ENCODE measurements at places on chromosomes 1 and 21.

DNA sequence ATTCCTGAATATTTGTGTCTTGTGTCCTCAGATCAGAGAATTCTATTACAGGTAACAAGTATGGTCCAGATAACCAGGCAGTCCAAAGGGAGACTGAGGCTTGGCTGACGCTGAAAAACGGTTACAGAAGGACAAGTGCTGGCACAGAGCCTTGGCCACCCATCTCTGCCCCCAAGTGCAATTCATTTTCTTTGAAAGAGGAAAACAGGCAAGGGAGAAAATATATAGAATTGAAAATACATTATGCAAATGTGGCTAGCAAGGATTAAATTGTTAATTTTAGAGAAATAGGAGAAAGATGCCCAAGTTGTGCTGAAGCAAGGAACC is 1.2 kb downstream of the SORT1 start:
- no peak for DNase-seq

DNA sequence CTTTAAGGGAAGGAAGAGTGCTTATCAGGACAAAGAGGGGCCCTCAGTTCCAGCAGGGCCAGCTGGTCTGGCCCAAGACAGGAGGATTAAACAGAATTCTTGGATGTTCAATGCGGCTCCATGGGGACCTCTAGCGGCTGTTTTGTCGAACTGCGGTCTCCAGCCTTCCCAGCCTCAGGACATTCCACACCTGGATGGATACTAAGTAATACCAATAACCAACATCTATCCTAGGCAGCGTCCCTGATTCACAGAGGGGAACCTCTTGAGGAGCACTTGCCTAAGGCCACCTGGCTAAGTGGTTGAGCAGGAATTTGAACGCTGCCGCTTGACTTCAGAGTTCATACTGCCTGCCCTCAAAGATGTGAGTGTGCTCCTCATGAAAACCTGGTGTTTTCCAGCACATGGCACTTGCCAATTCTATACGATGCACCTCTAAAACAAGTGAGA is 15.5 kb upstream of the CD247 start:
- peak; percentile 9 for DNase-seq

DNA sequence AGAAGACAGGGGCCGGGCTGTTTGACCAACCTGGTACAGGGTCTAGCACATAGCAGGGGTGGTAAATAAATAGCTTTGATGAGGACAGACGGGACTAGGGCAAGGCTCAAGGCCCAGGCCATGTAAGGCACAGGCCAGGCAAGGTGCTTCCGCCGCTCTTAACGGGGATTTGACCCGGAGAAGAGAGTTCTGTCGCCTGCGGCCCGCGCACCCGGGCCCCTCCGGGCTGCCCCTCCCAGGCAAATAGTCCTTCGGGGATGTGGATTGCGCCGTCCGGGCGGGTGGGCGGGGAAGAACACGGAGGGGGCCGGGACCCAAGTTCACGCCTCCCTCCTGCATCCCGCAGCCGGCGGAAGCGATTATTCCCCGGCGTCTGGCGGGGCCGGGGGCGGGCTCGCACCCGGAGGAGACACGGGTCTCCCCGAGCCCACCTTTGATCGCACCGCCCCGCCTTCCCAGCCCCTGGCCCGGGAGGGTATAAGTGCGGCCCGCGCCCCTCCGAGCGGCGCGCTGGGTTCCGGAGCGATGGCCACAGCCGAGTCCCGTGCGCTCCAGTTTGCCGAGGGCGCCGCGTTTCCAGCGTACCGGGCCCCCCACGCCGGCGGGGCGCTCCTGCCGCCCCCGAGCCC is at the start of gene MIXL1:
Gene MIXL1 (plus strand): TSS at position 508 of the 629 bp plus-strand sequence. CDS start 18 bp downstream, at position 526.
- DNase-seq: no peak

DNA sequence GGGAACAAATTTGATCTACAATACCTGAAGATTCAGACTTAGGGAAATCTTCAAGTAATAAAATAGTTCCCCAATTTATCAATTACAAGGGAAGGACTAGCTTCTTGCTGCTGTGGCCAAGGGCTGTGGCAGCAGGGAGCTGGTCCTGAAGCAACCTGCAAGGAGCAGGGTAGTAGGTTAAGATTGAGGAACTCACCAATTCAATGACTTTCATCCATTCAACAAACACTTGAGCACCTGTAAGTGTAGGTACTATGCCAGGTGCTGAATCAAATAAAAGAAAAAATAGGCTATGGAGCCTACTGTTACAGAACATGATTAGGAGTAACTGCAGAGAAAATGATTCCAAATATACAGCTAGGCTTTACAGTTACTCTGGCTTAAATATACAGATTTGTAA is 64.2 kb upstream of the RBM34 start:
- no peak for DNase-seq

DNA sequence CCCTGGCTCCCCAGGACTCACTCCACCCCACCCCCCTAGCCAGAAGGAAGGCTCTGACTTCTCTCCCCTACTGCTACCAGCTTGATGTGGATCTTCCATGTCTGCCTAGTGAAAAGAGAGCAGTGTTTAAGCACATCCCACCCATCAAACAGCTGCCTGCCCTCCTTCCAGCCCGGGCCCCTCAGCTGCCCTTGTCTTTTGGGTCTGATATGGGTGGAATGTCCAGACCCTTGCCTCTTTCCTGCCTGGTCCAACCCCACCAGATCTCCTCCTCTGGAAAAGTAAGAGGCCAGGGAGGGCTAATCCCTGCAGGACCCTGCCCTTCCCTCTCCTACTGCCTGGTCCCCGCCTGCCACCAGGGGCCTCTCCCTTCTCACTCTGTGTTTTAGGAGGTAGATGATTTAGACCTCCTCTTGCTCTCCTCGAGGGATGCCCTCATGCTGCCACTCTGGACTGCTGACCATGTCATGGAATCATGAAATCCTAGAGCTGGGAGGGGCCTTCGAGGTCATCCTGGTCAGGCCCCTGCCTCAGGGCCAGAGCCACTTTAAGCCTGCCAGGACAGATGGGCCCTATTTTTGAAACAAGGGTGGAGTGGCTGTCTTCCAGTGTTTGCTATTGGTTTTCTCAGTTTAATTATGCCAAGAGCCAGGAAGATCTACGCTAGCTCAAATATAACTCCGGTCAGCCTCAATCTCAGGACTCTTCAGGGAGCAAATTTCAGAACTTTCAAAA is 15.8 kb upstream of the HSPG2 start:
- DNase-seq: no peak

DNA sequence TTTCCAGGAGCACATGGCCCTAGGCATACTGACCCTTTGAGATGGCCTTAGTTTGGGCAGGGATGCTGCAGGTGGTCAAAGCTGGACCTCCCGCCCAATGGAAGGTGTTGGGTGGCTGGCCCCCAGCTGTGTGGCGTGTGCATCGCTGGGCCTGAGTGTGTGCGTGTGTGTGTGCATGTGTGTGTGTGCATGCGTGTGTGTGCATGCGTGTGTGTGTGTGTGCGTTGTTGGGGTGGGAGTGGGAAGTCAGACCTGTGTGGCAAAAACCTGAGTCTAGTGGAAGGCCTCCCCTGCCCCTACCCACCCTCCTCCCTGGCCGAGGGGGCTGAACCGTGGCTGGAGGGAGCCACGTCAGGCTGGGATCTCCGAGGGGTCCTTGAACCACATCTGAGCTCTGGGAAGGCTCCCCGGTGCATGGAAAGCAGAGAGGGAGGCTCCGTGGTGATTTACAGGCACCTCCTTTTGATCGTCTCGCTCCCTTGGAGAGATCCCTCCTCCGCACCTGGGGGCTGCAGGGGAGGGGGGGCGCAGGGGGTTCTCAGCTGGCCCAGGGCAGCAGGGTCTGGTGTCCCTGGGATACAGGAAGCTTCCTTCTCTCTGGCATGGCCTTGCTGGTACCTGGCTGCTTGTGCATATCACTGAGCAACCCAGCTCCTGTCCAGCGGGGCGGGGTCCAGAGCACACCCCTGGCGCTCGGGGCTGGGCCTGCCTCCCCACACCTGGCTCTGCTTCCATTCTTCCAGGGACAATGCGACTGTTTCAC is 124.7 kb upstream of the WNT4 start:
- no peak for DNase-seq

DNA sequence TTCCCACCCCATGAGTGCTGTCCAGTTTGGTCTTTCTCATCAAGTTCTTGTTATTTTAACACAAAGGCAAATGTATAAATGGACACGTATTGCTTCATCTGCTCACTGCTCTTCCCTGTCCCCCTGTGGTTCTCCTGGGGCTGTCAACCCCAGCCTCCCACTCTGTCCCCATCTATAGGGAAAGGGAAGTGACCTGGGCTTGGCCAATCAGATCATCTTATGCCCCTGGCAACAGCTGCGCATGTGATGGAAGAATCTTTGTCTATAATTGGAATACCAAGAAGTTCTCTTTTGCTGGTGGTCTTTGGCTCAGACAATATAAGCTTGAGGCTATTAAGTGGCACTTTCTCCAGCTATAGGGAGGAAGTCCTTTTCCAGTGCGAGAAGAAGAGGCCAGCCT is 4.7 kb upstream of the CCSAP start:
- no peak for DNase-seq

GRCh38 chr1:77370161-77370560 is 88.3 kb downstream of the AK5 start:
- no peak for DNase-seq

GRCh38 chr1:32568929-32569328 is 29.7 kb downstream of the ZBTB8A start:
- no peak for DNase-seq

GRCh38 chr1:66938613-66939012 is 13.8 kb downstream of the MIER1 start:
- DNase-seq: peak; percentile 61

DNA sequence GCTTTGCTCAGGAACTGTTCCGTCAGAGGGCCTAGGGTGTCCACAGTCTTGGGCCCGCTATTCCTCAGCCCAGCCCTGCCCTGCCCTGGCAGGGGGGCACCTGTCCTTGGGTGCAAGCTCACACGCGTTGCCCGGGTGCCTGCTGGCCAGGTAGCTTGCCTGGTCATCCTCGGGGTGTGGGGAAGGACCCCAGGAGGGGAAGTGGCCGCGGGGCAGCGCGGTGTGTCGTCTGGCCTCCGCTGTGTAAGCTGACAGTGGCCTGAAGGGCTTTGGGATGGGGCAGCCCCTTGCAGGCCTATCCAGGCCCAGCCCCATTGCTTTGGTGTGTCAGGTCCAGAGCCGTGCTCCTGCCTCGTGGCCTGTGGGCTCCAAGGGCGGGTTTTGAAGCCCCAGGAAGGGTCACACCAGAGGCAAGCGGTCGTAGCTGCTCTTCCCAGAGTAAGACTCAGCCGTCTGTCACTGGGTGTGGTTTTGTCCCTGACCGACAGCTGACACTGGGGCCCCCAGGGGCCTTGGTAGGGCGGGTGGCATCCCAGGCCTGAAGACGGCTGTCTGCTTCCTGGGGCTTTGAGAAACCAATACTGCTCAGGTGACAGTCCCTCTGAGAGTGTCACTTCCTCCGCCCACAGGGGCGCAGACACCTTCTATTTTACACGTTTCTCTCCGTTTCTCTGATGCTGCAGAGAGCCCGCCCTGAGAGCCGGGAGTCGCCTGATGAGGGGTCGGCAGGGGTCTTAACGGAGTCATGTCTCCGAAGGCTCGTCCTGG is 72.1 kb downstream of the SKI start:
- no peak for DNase-seq

DNA sequence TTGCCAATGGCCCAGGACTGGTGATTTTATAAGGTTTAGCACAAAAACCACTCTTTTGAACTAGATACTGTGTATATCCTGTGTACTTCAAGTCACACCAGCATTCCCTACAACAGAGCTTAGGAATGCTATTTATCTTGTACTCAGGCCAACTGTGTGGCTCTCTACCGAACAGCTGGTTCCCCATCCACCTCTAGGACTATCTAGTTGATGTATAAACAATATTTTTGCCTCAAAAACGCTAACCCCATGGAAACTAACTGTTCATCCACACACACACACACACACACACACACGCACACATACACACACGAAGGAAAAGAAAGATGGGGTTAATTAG is 28.7 kb upstream of the SLC45A3 start:
- DNase-seq: peak; percentile 74

DNA sequence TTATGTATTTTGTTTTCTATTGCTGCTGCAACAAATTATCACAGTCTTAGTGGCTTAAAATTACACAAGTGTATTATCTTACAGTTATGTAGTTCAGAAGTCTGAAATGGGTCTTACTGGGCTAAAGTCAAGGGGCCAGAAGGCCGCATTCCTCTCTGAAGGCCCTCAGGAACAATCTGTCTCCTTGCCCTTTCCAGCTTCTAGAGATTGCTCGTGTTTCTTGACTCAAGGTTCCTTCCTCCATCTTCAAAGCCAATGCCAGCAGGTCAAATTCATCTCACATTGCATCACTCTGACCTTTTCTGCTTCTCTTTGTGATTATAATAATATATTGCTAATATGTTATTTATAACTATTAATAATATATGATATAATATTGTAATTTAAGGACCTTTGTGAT is 97.1 kb downstream of the DIRAS3 start:
- no peak for DNase-seq

GRCh38 chr1:67138813-67139499 is 4.2 kb upstream of the C1orf141 start:
- no peak for DNase-seq

- no peak for DNase-seq
Measured at GRCh38 chr1:14168326-14169063, 430.0 kb upstream of the KAZN start.

Measured in astrocyte (in vitro differentiated cells and primary cell).